ENCODE measurements at places on chromosomes 4 and X.

DNA sequence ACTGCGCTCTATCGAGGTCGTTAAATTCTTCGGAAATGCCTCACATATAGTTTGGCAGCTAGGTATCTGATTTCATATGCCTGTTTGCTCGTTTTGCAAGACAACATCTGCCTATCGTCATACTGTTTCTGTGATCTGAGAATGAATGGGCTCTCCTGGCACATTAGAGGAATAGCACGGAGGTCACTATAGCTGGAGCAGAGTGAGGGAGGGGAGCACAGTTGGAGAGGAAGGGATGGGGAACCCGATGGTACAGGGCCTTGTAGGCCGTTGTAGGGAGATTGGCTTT is 552 bp downstream of the IKBKG start:
- DNase-seq = no peak

- peak; percentile 28 for DNase-seq
Observed at GRCh38 chr4:89434364-89434988, 126.9 kb upstream of the GPRIN3 start.

DNA sequence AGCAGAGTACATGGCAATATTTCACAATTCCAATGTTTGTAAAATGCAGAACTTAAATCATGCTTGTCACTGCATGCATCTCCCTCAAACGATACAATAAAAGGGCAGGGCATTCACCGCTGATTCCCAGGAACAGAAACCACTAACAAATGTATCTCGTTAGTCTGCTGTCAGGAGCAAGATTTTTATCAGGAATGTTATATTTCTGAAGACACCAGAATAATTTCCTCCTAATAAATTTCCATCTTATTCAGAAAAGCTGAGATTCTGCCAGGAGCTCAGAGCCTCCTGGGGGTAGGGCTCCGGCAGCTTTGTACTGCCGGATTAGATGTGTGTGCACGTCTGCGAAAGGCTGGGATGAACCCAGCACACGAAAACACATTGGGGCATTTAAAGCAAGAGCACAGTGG is 54.0 kb upstream of the LDB2 start:
- no peak for DNase-seq

DNA sequence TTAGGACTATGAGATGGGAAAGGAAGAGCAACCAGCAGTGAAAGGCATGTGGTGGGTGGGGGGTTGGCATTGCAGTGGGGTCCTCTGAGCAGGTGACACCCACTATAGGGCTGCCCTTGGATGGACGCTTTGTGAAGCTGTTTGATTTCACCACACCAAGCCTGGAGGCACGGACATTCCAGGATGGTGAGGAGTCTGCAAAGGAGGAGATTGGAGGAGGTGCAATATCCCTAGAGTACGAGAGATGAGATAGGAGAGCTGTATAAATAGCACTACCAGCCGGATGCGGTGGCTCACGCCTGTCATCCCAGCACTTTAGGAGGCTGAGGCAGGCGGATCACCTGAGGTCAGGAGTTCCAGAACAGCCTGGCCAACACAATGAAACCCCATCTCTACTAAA is 42.3 kb downstream of the SHOX start:
- DNase-seq = no peak

- DNase-seq = peak; percentile 3
Observed at GRCh38 chrX:122203399-122203798, 980.7 kb upstream of the GRIA3 start.

DNA sequence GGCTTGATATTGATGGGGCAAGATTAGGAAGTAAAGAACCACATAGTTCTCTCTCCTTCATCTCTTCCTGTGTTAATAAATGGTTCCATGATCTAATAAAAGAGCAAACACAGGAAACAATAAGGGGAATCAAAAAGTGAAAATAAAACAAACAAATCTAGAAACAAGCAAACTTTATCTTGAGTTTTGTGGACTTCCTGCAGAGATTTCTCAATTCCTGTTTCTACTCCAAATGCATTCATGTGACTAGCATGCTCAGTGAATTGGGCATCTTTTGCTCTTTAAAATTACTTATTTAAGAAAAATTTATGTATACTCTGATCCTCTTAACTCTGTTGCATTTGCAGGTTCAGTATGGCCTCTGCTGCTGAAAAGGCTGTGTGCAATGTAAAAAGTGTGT is 682.0 kb downstream of the KCTD8 start:
- no peak for DNase-seq

DNA sequence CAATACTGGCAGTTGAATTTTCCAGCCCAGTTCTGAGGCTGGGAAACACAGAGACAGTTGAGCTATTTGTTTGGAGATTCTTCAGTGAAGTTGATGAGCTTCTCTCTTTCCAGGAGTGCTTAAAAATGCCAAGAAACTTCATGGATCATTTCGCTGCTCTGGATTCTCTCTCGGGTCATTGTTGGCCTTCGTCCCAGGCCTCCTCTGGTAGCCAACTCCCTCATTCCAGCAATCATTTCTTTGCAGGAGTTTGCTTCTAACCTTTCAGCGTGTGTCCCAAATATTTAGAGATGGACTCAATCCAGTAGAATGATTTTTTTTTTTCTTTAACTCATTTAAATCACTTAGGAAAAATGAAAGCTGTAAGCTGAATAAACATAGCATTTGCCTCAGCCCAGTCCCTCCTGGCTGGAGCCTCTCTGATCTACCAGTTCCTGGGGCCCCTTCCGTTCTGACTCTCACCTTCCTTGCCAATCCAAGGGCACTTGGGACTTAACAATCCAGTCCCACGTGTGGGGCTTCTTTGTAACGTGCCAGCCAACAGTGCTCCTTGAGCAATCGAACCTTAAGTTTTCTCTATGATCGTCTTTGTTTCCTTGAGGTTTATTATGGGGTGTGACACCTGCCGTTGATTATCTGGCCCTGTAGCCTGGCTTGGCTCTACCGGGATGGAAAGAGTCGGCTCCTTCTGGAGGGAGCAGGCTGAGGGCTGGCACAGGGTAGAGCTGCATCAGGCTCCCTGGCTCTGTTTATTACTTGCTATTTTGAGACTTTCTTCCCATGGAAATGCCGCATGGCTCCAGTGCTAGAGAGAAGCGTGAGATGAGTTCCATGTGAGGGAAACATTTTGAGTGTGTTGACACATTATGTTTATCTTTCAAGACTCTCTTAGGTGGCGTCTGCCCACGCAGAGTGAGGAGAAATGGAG is 80.4 kb upstream of the GPC4 start:
- no peak for DNase-seq

GRCh38 chrX:115357326-115358120 is 68.0 kb downstream of the LUZP4 start:
- no peak for DNase-seq

DNA sequence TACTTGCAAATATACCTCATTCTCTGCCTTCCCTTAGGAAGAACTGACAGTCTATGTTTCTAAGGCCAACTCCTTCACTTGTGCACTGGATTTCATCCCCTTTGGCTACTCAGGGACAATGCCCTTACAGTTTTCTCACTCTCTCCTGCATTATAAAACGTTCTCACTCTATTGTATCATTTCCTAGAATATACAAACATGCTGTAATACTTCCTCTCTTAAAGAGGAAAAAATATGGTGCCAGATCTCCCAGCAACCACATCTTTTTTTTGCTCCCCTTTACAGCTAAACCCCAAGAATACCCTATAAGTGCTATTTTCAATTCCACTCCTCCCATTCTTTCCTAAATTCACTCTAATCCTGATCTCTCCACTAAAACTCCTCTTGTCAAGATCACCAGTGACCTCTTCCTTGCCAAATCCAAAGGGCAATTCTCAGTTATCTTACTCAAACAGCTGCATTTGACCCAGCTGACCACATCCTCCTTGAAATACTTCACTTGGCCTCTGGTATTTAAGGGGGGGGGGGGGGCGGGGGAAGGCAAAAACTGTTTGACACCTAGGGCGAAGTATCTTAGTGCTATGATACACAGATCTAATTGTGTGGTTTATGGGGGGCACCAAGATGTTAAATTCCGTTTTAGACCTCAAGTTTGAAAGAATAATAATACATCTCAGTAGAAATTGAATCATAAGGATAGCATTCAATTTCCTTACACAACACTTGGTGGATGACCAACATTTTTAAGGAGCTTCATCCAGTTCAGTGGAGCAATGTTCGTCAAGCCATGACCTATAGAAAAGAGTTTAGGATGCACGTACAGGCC is 1.6 kb downstream of the RCHY1 start:
- peak; percentile 35 for DNase-seq

Measured in iPS-NIHi11 (cell line).